AG08395 (cell line): ENCODE measurements at places on chromosomes 3 and 15.

GRCh38 chr3:115523458-115523857 is 99.9 kb upstream of the GAP43 start:
- DNase-seq = no peak

DNA sequence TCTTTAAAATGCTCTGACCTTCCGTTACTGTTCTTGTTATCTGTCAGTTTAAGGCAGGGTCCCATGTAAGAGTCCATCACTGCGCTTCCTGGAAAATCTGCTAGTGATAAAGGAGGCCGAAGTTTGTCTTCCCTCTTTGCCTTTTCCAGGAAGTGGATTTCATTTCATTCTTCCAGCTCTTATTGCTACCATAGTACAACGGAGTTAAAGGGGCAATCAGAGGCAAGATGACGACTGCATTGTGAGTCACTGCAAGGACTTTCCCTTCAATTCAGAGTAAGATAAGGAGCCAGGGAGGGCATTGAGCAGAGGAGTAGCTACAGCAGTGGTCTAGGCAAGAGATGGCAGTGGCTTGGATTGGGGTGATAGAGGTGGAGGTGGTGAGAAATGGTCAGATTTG is 17.2 kb upstream of the DET1 start:
- no peak for DNase-seq

DNA sequence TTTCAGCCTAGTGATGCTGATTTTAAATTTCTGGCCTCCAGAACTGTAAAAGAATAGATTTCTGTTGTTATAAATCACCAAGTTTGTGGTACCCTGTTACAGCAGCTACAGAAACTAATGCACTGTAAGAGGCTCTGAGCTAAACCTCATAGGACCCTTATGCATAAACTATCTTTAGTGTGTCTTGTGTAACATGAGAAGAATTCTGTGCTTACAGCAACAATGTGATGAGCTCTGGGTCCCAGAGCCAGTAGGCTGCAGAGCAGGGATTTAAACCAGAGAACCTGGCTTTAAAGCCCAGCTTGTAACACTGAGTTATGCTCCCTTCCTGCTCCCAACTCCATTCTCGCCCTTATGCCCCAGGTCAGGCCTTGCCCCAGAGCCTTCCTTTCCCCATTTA is 113.1 kb downstream of the THSD4 start:
- DNase-seq = no peak

DNA sequence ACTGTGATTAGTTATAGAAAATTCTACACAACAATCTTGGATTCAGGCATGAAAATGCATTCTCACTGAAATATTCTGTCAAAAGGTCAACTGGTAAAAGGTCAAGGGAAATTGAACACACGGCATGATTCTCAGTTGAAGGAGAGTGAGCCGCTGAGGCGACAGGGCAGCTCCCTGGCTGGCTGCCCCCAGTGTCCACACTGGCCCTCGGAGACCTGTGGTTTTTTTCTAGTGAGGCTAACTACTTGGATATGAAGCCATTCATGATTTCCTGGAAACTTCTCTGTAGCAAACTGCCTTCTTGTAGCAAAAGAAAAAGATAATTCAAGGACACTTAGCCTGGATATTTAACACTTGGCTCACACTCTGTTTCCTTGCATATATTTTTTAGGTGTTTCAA is 37.2 kb downstream of the AADACL2 start:
- peak; percentile 67 for DNase-seq

- no peak for DNase-seq
Measured at GRCh38 chr3:66856533-66856932, 141.6 kb upstream of the KBTBD8 start.
